ENCODE measurements at places on chromosomes 4 and X.

DNA sequence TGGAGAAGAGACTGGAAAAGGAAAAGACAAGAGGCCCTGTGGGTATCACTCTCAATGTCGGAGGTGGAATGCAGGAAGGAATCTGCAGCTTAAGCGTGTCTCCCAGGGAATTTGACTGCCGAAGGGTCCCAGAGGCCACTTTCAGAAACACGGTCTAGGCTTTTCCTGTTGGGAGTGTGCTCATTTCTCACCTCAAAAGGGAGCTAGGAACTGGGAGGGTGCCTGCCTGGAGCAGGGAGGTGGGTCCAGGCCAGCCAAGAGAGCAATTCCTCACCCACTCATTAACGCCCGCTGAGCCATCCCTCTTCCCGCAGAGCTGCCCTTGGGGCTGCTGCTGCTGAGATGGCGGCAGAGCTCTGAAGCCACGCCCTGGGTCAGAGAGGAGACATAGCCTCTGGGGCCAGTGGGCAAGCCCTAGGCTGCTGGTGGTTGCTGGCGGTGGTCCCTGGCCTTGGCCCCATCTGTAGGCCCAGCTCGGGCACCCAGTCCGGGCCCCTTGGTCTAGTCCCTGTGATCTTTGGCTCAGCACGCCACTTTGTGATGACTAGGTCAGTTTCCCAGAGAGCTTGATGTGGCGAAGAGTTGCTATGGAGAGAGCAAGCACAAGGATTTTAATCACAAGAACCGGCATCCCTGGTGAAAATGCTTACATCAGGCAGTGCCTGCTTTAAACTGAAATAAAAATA, 4.1 kb downstream of the ZNF185 start:
- no peak for DNase-seq

GRCh38 chr4:86130160-86130933, 229.5 kb downstream of the MAPK10 start:
- DNase-seq = no peak

DNA sequence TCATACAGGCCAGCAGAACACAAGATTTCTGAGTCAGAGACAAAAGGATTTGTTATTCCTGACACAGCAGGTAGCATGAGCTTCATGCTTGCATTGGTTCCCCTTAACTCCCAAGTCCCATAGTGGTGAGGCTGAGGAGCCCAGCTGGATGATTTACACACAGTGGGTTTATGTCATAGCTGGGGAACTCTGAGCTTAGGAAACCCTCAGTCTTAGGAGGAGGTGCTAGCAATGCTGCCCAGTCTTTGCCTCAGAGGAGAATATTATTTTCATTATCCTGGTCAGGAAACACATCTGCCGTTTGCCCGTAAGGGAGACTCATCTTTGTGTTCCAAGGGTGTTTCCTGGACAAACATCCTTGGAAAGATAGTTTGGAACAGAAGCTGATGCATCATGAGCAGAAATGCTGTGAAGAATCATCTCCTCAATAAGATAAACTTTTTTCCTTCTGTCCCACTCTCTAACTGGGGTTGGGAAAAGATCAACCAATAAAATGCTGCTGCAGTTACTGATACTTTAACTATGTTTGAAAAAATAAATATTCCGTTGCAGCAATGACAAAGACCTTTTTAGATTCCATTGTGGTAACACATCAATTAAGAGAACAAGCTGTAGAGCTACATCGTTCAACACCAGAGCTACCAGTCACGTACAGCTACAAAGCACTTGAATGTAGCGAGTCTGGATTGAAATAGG, 146.8 kb downstream of the DCLK2 start:
- DNase-seq = no peak

GRCh38 chrX:39331082-39331704, 529.9 kb downstream of the MID1IP1 start:
- DNase-seq = no peak

GRCh38 chr4:53714236-53715140, 123.2 kb upstream of the LNX1 start:
- no peak for DNase-seq

DNA sequence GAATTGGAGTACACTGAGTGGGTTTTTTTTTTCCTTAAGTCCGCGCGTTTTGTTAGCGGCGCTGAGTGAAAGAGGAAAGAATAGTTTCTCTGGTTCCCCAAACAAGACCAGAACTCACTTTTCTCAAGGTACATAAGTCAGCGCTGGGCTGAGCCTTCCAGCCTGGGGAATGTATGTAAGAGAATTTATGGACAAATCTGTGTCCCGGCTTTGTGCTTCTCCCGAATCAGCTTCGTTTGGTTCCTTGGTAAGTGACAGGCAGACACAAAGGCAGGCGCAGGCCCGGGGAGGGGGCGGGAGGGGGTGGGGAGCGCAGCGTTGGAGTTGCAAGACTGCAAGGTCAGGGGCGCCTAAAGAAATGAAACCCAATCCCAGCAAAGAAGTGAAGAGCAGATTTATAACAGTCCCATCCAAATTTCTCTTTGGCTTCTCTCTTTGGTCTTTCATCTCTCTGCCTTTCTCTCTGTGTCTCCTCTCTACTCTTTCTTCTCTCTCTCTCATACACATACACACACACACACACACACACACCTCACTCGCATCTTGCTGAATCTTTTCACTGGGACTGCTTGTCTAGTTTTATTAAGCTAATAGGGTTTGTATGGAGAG, 981 bp downstream of the TET2 start:
- DNase-seq = peak; percentile 37

All from CD4-positive, alpha-beta T cell treated with Interleukin-12 subunit alpha and Interleukin-12 subunit beta, for 1 hour (primary cell).